ENCODE measurements at places on chromosomes 6 and 20.

DNA sequence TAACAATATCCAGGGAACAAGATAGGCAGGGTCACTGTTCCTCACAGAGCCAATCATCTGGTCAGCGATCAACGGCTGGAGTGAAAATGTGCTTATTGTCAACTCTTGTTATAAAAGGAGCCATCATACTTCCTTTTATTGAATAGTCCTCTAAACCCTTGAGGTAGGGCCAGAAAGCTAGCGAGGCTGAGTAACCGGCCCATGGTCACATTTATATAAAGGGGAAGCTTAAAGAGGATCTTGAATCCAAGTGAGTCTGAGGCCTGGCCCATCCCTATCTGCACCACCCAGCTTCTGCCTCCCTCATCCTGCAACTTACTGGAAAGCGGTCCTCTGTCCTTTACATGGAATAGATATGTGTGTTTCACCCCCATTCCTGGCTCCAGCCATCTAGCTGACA is 9.5 kb downstream of the PHACTR3 start:
- DNase-seq = no peak

DNA sequence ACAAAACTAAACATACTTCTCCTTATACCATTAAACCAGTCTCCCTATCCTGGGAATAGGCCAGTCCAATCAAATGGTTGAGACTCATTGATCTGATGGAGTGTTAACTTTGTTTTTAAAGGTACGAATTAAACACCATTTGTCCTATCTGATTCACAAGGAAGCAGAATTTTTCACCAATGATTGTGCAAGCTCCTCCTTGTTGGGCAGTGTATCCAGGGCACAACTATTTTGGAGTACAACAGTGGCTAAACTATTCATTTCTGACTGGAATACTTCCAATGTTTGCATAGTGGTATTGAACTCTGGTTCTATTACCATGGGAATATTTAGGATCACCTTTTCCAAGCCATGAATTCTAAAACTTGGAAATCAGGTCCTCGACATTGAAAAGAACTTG is 5.4 kb upstream of the PPP1R3G start:
- DNase-seq = no peak

- no peak for DNase-seq
Observed at GRCh38 chr20:13265941-13266340, 44.9 kb downstream of the ISM1 start.

- DNase-seq = no peak
Observed at GRCh38 chr20:24970754-24971153, 21.7 kb downstream of the CST7 start.

DNA sequence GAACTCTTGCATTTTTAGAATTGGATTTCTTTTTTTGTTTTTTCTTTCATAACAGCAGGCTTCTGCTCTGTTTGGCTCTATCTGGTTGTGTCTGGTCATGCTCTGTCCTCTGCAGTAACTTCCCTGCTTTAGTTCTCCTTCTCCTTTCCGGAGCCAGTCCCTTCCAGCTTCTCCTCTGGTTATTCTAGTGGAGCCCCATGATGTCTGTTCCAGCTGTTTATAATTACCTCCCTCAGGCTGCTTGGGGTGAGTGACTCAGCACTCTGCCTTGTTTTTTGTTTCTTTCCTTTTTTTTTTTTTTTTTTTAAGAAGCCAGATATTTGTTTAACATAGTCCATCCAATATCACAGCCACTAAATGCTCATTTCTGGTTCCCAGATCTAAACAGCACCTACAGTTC is 409.6 kb downstream of the MAFB start:
- DNase-seq = peak; percentile 91

GRCh38 chr6:125154761-125155135 is 1.2 kb downstream of the TPD52L1 start:
- DNase-seq = peak; percentile 31
